ENCODE measurements at places on chromosomes 7 and 10. TPM values are rescaled to one million over a fixed set of nuclear protein-coding genes. Genes with fewer than 3 reads are reported as not detected.

DNA sequence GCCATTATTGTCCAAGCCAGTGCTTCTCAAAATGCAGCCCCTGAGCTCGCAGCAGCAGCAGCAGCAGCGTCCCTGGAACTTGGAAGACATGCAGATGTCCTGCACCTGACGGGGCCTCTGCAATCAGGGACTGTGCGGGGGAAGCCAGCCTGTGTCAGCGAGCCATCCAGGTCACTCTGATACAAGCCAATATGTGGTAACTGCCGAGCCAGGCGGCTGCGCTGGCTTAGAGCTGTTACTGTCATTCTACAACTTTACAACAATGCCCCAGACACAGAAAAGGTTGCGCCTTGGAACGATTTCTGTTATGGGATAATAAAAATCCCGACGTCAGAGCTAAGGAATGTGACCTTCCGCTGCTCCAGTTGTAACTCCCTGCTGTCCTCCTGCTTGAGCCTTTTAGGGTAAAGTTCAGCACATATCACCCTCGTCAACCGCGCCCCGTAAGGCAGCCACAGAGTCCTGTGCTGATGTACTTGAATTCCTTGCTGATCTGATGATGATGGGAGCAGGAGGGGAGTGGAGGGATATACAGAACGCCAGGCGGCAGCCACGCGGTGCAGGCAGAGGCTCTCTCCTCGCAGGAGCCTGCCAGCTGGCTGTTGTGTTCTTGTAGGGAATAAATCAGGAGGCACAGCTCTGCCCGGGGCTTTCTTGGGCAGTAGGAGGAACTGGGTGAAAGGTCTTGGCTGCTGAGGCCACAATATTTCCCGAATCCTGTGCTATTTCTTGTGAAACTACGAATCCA is 20.0 kb upstream of the CRYGN start:
- H3K4me1 ChIP-seq, result no peaks in the 10 kb centered on the region
- no peak for DNase-seq
- peaks cover 14% of the 10 kb centered on the region for H3K36me3 ChIP-seq
- H3K27ac ChIP-seq, result no peak overlapping the region
- H3K27me3 ChIP-seq, result peaks cover 3% of the 10 kb centered on the region

- peaks cover under 1% of the 10 kb centered on the region for H3K4me1 ChIP-seq
- no peaks in the 10 kb centered on the region for H3K27me3 ChIP-seq
- DNase-seq, result no peak
- no peak overlapping the region for H3K4me3 ChIP-seq
- no peak overlapping the region for H3K27ac ChIP-seq
Observed at GRCh38 chr10:87712913-87713616, 53.4 kb downstream of the PAPSS2 start.

DNA sequence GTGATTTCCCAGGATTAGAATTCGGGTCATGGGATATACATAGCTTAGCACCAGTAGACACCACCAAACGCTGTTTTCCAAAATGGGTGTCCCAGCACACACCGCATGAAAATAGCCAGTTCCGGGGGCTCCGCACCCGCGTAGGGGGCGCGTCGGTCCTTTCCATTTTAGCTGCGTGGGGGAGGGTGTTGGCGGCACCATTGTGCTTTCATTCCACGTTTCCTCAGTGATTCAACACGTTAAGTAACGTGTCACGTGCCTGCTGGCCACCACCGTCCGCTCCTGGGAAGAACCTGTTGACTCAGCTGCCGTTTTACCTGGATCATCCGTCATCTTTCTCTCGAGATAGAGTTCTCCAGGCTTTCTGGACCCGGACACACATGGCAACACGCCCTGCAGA is 25.6 kb upstream of the ADGRA1 start:
- no peaks in the 10 kb centered on the region for H3K4me1 ChIP-seq

TMEM236 gene
- total RNA-seq, result 0.09 TPM

GRCh38 chr10:12481924-12482323 is 132.6 kb downstream of the CAMK1D start:
- peak overlapping the region; percentile 68 for H3K4me3 ChIP-seq
- peaks cover 33% of the 10 kb centered on the region for H3K36me3 ChIP-seq
- H3K27ac ChIP-seq, result peak overlapping the region; percentile 79

DNA sequence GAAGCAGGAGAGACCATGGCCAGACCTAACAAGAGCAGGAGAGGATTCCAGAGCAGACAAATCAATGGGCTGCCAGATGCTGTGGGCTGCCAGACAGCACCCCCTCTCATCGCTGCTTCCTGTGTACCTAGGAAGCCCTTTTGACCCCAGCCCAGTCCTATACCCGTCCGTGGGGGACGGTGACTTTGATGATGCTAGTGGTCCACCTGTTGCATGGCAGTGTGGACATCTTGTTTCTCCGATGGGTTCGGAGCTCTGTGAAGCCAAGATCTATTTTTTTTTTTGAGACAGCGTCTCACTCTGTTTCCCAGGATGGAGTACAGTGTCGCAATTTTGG is 18.2 kb upstream of the GDI2 start:
- no peak overlapping the region for H3K4me3 ChIP-seq
- no peaks in the 10 kb centered on the region for H3K36me3 ChIP-seq
- no peak for DNase-seq

DNA sequence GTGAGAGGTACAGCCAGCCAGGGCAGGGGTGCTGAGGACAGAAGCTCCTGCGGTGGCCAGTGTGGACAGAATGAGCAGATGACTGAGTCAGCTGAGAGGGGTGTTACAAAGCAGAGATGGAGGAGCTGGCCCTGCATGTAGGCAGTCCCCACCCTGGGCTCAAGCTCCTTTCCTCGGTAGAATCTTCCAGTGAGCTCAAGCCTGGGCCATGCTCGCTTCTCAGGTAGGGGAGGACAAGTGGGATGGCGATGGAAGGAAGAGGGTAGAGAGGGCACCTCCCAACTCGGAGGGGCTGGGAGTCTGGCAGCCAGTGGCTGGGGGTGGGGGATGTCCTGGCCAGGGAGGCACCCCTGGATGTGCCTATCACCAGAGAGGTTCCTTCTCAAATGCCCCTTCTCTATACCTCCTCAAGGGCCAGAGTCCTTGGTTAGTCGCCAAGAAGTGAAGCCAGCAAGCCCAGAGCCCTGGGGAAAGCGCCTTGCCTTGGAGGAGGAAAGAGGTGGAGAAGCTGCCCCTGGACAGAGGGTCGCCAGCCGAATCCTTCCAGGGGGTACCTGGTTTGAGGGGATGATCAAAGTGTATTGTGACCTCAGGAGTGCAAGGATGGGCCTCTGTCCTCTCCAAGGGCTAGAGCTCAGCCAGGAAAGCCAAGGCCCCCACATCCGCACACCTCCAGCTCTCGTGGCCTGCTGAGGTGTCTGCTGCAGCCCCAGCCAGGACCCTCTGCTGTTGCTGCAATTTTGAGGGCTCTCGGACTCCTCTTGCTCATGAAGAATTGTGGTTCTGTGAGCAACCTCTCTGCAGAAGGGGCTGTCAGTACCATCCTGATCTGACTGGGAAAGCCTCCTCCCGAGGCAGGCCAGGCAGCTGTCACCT is 88.6 kb upstream of the MACROH2A2 start:
- no peaks in the 10 kb centered on the region for H3K36me3 ChIP-seq
- no peak overlapping the region for H3K27ac ChIP-seq
- no peaks in the 10 kb centered on the region for H3K27me3 ChIP-seq
- DNase-seq, result no peak
- no peak overlapping the region for H3K4me3 ChIP-seq
- peaks cover 29% of the 10 kb centered on the region for H3K4me1 ChIP-seq

Measured in activated B cell treated with CpG ODN at 0.5 μM for 24 hours (primary cell).